ENCODE measurements at places on chromosomes 3 and 15. TPM values are rescaled to one million over a fixed set of nuclear protein-coding genes. Genes with fewer than 3 reads are reported as not detected.

TCTA gene
- total RNA-seq, result 6.7 TPM

PIERCE2 gene
- total RNA-seq, result not detected

GOLGA8A gene
- total RNA-seq, result 17.1 TPM

NOX5 gene
- total RNA-seq, result not detected

MUC20 gene
- 0.24 TPM for total RNA-seq

SAMD7 gene
- not detected for total RNA-seq

CFAP44 gene
- total RNA-seq, result 0.90 TPM

MEIS2 gene
- 12.6 TPM for total RNA-seq

KCNAB1 gene
- total RNA-seq, result not detected

CEP19 gene
- total RNA-seq, result 1.5 TPM

ECE2 gene
- not detected for total RNA-seq

CLDN18 gene
- total RNA-seq, result not detected

OIP5 gene
- total RNA-seq, result 39.1 TPM

MOBP gene
- not detected for total RNA-seq

CFAP100 gene
- not detected for total RNA-seq

LRRC31 gene
- total RNA-seq, result not detected

BFSP2 gene
- not detected for total RNA-seq

TTLL13 gene
- 0.29 TPM for total RNA-seq

CGNL1 gene
- total RNA-seq, result 15.6 TPM

SORD gene
- total RNA-seq, result 104 TPM

CAPN3 gene
- total RNA-seq, result 0.90 TPM

VIPR1 gene
- 0.04 TPM for total RNA-seq

DNAH12 gene
- total RNA-seq, result 0.11 TPM

RASGRF1 gene
- 0.55 TPM for total RNA-seq

PIAS1 gene
- total RNA-seq, result 20.7 TPM

WDR93 gene
- total RNA-seq, result not detected
